ENCODE measurements at places on chromosomes 11 and 22. TPM values are rescaled to one million over a fixed set of nuclear protein-coding genes. Genes with fewer than 3 reads are reported as not detected.

GRCh38 chr11:59062602-59063529 lies 23.2 kb upstream of the GLYATL1B start:
- no peak for DNase-seq

DNA sequence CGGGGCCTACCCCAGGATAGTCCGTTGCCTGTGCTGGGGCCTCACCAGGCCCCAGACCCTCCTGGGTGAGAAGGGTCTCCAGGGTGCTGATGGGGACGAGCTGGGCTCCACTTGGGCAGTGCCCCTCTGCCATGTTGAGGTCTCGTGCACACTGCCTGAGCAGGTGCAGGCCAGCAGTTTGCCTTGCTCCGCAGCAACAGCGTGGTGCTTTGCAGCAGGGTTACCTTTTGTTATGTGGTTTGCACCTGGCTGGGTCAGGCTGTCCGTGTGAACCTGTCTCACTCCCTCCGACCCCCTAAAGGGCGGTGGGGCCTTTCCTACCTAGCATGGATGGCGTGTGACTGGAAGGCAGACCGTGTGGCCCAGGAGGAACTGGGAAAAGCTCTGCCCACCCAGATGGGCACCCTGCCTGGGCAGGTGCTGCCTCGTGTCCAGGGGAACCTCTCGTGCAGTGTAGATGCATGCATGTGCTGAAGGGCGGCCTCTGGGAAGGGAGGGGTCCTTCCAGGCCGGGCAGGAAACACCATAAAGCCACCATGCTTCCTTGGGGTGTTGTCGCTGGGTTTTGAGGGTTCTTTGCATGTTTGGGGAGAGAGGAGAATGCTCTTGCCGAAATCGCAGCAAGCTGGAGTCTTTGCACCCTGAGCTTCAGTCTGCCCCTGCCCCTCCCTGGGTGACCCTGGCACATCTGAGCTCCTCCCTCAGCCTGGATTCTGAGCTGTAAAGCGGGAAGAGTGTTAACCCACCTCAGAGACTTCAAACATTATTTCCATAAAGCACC lies 75.4 kb upstream of the PPARA start:
- no peak for DNase-seq

DNA sequence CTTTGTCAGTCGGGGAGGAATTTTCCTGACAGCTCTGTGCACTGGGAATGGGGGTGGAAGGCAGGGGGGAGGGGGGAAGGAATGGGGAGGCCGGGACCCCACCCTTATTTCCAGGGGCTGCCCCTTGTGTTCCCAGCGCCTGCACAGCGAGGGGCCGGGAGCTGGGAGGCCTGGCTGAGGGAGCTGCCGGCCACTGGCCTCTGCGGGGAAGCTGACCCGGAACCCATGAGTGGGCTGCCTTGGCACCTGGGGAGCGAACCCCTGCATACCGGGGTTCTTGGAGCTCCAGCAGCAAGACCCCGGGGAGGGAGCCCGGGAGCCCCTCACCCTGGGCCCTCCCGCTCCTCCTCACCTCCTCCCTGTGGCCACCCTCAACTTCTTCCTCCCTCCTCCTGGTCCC lies 3.5 kb downstream of the H19 start:
- DNase-seq: peak; percentile 4

GRCh38 chr11:14095882-14096281 lies 133.4 kb downstream of the SPON1 start:
- no peak for DNase-seq

DNA sequence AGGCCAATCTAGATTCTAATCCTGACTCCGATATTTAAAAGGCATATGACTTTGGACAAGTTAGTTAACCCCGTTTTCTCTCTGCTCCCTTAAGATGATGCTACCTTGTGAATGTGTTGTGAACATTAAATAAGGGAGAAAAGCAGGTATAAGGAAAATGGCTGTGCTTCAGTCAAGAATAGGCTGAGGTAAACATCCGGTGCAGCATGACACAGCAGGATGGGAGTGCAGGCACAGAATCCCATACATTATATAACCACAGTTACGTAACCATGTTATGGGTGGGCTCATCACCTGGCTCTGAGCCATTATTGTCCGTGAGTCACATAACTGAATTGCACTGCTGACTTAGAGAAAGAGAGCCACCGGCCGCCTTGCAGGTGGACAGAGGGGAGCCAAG lies 382.2 kb upstream of the ANO5 start:
- no peak for DNase-seq

DNA sequence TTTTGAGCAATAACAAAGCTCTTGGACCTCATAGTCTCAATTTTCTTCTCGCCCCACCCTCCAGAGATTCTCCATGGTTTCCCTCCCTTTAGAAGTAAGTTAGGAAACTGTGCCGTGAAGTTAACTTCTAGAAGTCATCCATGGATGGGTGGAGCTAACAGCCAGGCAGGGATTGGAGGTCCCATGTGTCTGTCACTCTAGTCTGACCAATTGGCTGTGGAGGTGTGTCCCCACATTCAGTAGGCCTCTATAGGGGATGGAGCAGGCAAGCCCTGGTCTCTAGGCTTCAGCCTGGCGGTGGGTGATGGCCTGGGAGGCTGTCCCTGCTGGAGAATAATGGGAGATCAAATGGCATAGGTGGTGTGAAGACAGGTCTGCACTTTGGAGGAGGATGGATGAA lies 50.7 kb downstream of the TP53I11 start:
- peak; percentile 52 for DNase-seq

GRCh38 chr11:2898366-2899079 lies 12.9 kb upstream of the CDKN1C start:
- DNase-seq: no peak

DNA sequence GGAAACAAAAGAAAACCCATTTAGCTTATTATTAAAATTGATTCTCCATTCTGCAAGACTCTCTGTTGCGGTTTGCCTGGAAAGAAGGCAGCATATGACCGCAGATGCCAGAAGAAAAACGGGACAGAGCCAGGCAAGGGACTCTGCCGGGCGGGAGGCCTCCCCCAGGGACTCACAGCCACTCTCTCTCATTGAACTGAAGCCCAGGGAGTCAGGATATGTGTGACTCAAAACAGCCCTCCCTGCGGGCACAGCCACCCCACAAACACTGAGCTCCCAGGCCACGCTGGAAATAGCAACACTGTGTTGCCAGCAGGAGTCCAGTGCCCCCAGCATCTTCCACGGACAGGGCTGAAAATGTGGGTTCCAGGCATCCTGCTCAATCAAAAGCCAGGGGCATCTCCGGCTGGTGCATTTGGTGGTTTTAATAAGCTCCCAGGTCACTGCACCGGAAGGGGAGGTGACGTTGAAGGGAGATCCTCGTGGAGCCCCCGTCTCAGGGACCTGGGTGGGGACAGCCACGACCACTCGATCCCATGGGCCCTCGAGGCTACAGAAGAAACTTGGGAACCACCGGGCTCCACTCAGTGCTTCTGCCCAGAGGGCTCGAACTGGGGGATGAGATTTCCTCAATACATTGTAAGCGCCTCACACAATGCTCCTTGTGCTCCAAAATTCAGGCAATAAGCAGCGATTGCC lies 624.5 kb downstream of the TBC1D22A start:
- DNase-seq: no peak

- no peak for DNase-seq
Measured at GRCh38 chr22:33851240-33851639, 69.0 kb downstream of the LARGE1 start.

DNA sequence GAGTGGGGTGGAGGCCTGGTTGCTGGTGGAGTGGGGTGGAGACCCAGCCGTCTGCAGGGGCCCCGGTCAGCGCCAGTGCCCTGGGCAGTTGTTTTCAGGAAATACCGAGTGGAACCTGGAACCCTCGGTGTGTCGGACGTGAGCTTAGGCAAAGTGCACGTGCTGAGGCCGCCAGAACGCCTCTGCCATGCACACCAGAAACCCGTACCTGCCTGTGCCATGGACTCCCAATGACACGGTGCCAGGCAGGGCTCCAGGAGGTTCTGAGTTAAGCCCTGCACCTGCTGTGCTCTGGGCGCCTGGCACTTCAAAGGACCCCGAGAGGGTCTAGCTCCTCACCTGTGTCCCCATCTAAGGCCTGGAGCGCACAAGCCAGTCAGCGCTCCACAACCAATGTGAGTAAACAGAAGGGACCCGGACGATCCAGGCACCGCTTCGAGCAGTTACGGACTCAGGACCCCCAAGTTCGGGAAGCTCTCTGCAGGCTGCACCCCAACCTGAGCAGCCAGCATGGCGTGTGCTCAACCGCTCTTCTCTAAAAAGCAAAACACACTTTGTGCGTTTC lies 12.3 kb downstream of the TOLLIP start:
- DNase-seq: no peak

DNA sequence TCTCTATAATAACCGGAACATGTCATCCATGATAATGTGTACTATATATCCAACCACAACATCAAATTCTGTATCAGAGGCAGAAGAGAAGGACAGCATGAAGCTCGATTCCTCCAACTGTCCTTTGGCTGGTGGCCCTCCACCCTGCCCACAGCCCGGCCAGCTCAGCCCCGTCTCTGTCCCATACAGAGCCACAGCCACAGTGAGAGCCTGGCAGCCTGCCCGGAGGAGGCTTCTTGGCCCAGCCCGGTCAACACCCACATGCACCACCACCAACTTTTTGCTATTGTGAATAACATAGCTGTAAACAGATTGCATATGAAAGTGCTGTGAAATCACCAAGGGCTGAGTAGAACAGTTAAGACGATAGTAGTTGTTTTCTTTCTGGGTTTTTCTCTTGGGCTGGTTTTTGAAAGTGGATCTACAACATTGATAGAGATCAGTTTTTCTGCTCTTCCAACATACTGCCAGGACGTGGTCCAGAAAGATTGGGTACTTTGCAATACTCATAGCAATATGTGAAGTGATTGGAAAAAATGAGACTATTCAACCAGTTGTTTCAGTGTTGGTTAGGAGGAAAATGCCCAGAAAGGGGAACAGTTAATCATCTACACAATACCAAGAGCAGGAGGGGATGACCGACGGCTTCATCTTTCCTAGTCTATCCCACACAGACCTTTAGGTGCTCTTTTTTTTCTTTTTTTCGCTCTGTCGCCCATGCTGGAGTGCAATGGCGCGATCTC lies 6.9 kb upstream of the TUBA8 start:
- no peak for DNase-seq

Gene KCNK7
- 0.69 TPM for total RNA-seq

Gene ZNRF3
- 8.3 TPM for total RNA-seq

Gene STK33
- total RNA-seq: 8.5 TPM

DNA sequence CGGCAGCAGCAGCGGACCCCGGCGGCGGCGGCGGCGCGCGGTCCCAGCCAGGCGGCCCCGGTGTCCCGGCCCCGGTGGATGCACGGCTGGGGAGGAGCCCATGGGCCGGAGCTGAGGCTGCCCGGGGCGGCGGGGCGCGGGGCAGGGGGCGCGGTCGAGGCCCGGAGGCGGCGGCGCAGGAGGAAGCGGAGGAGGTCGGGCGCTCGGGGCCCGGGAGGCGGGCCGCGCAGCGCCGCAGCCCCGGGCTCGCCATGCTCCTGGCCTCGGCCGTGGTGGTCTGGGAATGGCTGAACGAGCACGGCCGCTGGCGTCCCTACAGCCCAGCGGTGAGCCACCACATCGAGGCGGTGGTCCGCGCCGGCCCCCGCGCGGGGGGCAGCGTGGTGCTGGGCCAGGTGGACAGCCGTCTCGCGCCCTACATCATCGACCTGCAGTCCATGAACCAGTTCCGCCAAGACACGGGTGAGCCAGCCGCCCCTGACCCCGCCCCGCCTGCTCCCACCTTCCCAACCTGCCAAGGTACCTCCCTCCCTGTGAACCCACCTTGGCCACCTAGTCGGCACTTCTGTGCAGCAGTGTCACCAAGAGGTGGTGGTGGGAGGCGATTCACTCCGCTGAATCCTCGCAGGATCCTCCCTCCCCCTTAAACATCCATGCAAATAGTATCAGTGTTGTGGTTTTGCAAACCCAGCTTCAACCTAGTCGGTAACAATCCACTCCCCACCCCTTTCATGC lies 580 bp downstream of the DTX4 start:
- peak; percentile 48 for DNase-seq

DNA sequence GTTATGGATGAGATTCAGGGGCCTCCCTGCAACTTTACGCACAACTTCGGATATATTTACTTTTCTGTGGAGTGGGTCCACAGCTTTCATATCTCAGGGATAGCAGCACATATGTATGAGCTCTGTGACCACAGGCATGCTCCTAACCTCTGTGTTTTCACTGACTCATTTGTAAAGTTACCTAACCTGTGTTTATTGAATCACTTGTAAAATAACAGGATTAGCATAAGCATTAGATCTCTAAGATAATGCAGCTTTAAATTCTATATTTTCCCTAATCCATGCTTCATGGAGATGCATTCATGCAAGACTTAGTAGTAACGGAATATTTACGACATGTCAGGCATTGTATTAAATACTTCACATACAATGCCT lies 47.9 kb upstream of the DDI1 start:
- no peak for DNase-seq

Gene TREH
- not detected for total RNA-seq

- peak; percentile 28 for DNase-seq
Measured at GRCh38 chr11:114348200-114349191, 51.8 kb downstream of the C11orf71 start.

- no peak for DNase-seq
Measured at GRCh38 chr11:95706974-95707387, 82.6 kb downstream of the FAM76B start.

GRCh38 chr11:66851698-66852465 lies 5.0 kb upstream of the LRFN4 start:
- no peak for DNase-seq

DNA sequence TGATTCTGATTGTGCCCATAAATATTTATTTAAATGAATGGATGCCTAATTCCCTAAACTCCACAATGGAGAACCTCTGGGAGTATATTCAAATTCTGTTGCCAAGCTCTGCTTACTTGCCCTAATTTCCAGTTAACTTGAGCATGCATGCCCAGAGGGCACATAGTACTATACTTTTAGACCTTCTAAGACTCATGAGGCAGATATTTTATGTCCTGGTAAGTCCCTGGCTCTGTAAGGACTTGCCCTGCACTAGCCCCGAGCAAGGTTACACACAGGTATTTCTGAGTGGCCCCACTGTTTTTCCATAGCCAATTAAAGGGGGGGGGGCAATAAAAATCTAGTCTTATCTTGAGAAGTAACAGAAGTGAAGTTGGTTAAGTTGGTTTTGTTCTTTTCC lies 21.1 kb upstream of the CAPRIN1 start:
- no peak for DNase-seq

Gene NAGA
- 13.0 TPM for total RNA-seq

Gene EFEMP2
- total RNA-seq: 16.3 TPM

Gene OR4D5
- total RNA-seq: not detected

DNA sequence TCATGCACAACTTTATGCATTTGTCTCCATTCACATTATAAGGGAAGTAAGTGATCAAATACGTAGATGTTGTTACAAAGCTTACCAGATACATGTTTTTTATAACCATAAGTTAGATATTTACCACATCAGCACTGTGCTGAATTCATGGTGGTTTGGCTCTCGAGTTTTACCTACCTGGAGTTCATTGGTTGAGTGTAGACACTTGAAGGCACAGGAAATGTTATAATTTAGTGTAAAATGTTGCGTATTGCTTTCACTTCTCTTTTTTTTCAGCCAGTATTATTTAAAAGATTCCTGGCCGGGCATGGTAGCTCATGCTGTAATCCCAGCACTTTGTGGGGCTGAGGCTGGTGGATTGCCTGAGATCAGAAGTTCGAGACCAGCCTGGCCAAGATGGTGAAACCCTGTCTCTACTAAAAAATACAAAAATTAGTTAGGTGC lies 53.1 kb upstream of the GRK2 start:
- no peak for DNase-seq

Measured in glutamatergic neuron (in vitro differentiated cells).